ENCODE measurements at places on chromosomes 7 and 10. TPM values are rescaled to one million over a fixed set of nuclear protein-coding genes. Genes with fewer than 3 reads are reported as not detected.

The FBXL13 gene
- 0.89 TPM for polyA plus RNA-seq

DNA sequence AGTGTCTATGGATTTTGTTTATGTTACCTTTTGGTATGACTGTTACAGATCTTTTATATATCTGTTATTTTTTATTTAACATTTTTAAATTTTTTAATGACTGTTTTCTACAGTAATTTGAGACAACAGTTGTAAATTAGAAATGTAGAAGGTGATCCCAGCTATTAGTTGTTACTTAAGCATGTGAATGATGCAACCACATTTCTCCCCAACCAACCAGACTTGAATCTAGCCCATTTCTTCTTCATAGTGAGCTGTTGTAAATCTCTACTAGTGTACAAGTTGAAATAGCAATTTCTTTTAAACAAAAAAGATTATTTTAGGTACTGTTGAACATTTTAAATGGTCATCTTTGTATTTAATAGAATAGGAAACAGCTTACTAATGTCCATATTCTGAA lies 18.0 kb downstream of the TMEM106B start:
- no peak for DNase-seq

- no peak for DNase-seq
Measured at GRCh38 chr10:104067525-104067924, 18.2 kb downstream of the COL17A1 start.

The TMEM196 gene
- 0.32 TPM for polyA plus RNA-seq

The NAT16 gene
- not detected for polyA plus RNA-seq

The PNLIPRP3 gene
- not detected for polyA plus RNA-seq
